ENCODE measurements at places on chromosomes 16 and 17. TPM values are rescaled to one million over a fixed set of nuclear protein-coding genes. Genes with fewer than 3 reads are reported as not detected.

EIF1 gene
- total RNA-seq = 179 TPM

CHRNE gene
- 0.99 TPM for total RNA-seq

TMIGD1 gene
- total RNA-seq = not detected

DNA sequence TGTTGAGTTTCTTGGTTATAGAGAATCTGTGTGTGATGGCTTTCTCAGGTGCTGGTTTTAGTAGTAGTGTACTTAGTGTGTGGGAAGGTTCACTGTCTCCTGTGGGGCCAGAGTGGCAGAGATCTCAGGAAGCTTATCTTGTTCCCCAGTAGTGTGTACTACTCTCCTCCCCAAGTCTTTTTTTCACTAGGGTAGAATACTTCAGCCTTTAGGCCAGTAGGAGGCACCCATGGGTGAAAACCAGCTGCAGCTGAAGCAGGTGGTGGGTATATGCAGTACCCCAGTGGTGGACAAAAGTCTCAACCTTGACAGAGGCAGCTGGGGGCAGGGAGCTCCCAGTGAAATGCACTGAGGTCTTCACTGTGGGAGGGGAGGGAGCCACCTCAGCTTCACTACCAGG lies 109.9 kb downstream of the PHKB start:
- no peak overlapping the region for H3K4me3 ChIP-seq
- H3K4me1 ChIP-seq = no peaks in the 10 kb centered on the region
- no peak for DNase-seq
- peaks cover 8% of the 10 kb centered on the region for H3K36me3 ChIP-seq
- no peaks in the 10 kb centered on the region for H3K27me3 ChIP-seq

DNA sequence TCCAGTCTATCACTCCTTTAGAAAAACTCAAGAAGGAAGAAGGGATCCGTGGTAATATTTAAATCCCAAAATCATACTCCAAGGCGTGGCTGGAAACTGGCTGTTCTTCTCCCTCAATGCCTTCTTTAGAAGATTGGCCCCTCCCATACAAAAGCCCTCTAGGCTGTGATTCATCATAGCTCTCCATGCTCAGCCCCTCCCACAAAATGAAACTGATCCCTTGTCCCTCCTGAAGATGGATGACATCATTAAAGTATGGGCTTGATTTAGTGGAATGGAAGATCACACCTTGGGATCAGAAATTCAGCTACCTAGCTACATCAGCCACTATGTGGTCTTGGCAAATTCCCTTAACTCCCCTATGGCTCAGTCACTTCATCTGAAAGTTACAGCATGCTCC lies 4.1 kb downstream of the GRIN2A start:
- H3K27me3 ChIP-seq = peaks cover 30% of the 10 kb centered on the region
- H3K27ac ChIP-seq = no peak overlapping the region
- H3K4me1 ChIP-seq = peaks cover 35% of the 10 kb centered on the region
- peaks cover 4% of the 10 kb centered on the region for H3K36me3 ChIP-seq
- no peak for DNase-seq

- H3K4me3 ChIP-seq = no peak overlapping the region
- H3K27ac ChIP-seq = no peak overlapping the region
- DNase-seq = no peak
- H3K4me1 ChIP-seq = no peaks in the 10 kb centered on the region
- no peaks in the 10 kb centered on the region for H3K27me3 ChIP-seq
- H3K36me3 ChIP-seq = no peaks in the 10 kb centered on the region
Observed at GRCh38 chr17:60372790-60373483, 19.0 kb downstream of the USP32 start.

DNA sequence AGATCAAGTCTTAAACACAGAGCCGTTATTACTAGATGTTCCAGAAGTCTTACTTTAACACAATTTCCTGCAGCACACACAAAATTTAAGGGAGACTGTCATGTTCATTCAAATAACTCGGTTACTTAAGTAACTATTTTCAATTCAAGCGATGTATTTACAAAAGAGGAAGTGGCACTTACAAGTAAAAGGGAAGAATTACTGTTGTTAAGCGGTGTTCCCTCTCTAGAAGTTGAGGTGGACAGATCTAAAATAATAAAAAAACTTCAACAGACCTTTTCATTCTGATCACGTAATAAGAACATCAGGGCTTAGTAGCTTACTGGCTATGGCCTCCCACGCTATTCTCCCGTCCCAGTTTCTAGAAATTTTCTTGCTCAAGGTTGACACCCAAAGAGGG lies 26.2 kb upstream of the TXNDC11 start:
- no peak overlapping the region for H3K4me3 ChIP-seq

GRCh38 chr16:69267633-69268032 lies 43.5 kb upstream of the VPS4A start:
- H3K4me3 ChIP-seq = no peak overlapping the region
- DNase-seq = no peak
- H3K27ac ChIP-seq = no peak overlapping the region
- no peaks in the 10 kb centered on the region for H3K27me3 ChIP-seq

DNA sequence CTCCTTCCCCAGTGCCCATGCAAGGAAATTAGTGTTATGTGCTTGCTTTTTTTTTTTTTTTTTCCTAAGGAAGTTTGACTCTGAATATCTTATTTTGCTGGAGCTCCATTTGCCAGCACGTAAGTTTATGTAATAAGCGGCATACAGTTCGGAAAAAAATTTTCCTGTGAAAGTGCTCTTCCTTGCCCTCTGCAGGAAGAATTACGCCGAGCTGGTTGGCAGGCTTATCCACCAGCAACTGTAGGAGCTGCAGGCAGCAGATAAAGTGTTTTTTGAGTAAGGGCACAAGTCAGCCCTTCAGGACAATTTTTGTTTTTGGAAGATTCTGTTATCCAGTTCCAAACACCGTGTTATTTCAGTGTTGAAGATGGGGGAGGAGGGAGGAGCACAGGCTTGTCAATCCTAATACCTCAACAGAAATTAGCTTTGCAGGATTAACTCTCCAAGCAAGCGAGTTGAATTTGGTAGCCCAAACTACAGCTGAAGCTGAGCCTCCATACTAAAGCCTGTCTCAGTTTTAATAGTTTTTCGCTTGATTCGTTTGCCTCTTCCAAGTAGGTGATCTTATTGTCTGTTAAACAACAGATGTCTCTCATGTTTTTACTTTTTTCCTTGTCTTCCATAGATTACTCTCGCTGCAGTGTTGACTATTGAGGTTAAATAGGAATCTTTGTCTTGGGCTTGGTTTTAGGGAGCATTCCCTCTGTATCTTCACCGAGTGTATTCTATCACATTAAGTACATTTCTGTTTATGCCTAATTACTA lies 1.1 kb downstream of the SPECC1 start:
- no peaks in the 10 kb centered on the region for H3K36me3 ChIP-seq
- no peak overlapping the region for H3K27ac ChIP-seq
- peak overlapping the region; percentile 21 for H3K4me3 ChIP-seq
- DNase-seq = no peak
- peaks cover 18% of the 10 kb centered on the region for H3K27me3 ChIP-seq

Measured in spinal cord (tissue), 10 donors.